NCI-H2081 (cell line): ENCODE measurements at places on chromosomes 3 and 15.

- DNase-seq: no peak
Observed at GRCh38 chr3:72678380-72678779, 169.9 kb downstream of the SHQ1 start.

- no peak for DNase-seq
Observed at GRCh38 chr15:62845241-62846126, 197.1 kb upstream of the TPM1 start.

GRCh38 chr3:140510303-140510861, 167.5 kb upstream of the TRIM42 start:
- DNase-seq: no peak

DNA sequence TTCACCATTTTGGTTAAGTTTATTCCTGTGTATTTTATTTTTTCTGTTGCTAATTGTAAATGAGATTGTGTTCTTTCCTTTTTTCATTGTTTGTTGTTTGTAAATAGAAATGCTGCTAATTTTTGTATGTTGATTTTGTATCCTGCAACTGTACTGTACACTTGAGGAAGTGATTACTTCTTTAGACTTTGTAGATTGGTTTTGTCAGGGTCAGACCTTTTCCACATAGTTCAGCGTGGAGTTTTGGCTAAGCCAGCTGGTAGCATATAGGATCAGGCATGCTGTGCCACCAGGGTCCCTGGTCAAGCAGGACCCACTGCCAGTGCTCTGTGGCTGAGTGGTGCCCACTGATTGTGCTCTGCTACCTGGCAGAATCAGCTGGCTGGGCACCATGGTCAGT, 80.1 kb downstream of the CD200 start:
- DNase-seq: no peak

DNA sequence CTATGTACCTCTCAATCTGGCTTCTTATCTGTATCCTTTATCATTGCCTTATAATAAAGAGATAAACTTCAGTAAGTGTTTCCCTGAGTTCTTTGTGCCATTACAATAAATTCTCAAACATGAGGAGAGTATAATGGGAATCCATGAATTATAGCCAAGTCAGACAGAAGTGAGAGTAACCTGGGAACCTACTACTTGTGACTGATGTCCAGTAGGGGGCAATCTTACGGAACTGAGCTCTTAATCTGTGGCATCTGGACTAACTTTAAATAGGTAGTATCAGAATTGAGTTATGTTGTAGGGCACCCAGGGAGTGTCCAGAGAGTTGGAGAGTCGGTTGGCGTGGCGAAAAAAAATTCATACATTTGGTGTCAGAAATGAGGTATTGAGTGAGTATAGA, 542.6 kb downstream of the ZBBX start:
- DNase-seq: peak; percentile 39
